ENCODE measurements at places on chromosomes 6 and 20. TPM values are rescaled to one million over a fixed set of nuclear protein-coding genes. Genes with fewer than 3 reads are reported as not detected.

Gene ANKRD66
- total RNA-seq, result not detected

Gene RHAG
- 0.26 TPM for total RNA-seq

- DNase-seq, result no peak
These were observed 636.0 kb downstream of the MMUT start for GRCh38 chr6:48826901-48827701.

Gene ZNF311
- 0.11 TPM for total RNA-seq

Gene SEMG1
- total RNA-seq, result not detected

DNA sequence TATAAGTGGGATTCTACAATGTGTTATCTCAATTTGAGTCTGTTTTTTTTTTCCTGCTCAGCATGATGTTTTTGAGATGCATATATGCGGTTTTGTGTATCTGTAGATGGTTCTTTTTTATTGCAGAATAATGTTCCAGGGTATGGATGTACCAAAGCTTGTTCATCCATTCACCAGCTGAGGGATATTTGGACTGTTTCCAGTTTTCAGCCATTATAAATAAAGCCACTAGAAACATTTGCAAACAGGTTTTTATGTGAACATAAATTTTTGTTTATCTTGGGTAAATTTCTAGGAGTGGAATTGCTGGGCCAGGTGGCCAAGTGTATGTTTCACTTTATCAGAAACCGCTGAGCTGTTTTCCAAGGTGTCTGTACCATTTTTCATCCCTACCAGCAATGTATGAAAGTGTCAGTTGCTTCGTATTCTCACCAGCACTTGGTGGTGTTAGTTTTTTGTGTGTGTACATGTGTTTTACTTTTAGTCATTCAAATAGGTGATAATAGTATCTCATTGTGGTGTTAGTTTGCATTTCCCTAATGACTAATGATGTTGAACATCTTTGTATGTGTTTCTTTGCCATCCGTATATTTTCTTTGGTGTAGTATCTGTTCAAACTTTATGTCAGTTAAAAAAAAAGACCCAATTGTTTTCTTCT is 124.2 kb downstream of the CEBPB start:
- no peak for DNase-seq

- DNase-seq, result peak; percentile 20
These were observed 82.2 kb downstream of the PRDM1 start for GRCh38 chr6:106168097-106168888.

- DNase-seq, result peak; percentile 33
These were observed 4.2 kb downstream of the RIMS4 start for GRCh38 chr20:44805979-44806620.

Gene RSPO3
- total RNA-seq, result 7.0 TPM

DNA sequence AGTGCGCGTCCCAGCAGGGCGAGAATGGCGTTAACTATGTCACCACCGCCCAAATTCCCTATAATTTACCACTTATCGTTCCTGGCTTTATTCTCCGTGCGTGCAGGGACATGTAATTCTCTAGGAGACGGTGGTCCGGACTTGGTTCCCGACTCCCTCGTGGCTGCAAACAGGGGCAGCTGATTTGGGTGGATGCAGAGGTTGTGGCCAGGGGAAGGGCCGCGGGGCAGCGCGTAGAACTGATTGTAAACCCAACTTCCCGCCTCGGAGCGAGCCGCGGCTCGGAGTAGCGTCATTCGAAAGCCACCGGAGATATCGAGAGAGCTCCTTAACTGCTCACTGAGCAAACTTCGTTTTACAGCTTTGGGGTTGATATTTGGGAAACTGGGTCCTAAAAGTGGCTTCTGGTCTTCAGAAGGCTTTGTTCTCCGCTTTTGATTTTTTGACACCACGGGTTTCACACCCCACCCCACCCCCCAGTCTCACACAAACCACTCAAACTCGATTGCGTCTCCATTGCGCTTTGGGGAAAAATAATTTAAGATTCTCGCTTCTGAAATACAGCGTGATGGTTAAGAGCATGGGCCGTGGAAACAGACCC is 17.5 kb upstream of the ZSCAN9 start:
- DNase-seq, result no peak

GRCh38 chr6:143544011-143544696 is 32.6 kb upstream of the FUCA2 start:
- DNase-seq, result no peak

GRCh38 chr6:80277501-80277900 is 171.0 kb downstream of the BCKDHB start:
- no peak for DNase-seq

- DNase-seq, result no peak
These were observed 10.9 kb upstream of the BNIP5 start for GRCh38 chr6:36347621-36348020.

Gene HDGFL1
- total RNA-seq, result not detected

Gene CNBD2
- 9.0 TPM for total RNA-seq

Gene TCP11
- not detected for total RNA-seq

DNA sequence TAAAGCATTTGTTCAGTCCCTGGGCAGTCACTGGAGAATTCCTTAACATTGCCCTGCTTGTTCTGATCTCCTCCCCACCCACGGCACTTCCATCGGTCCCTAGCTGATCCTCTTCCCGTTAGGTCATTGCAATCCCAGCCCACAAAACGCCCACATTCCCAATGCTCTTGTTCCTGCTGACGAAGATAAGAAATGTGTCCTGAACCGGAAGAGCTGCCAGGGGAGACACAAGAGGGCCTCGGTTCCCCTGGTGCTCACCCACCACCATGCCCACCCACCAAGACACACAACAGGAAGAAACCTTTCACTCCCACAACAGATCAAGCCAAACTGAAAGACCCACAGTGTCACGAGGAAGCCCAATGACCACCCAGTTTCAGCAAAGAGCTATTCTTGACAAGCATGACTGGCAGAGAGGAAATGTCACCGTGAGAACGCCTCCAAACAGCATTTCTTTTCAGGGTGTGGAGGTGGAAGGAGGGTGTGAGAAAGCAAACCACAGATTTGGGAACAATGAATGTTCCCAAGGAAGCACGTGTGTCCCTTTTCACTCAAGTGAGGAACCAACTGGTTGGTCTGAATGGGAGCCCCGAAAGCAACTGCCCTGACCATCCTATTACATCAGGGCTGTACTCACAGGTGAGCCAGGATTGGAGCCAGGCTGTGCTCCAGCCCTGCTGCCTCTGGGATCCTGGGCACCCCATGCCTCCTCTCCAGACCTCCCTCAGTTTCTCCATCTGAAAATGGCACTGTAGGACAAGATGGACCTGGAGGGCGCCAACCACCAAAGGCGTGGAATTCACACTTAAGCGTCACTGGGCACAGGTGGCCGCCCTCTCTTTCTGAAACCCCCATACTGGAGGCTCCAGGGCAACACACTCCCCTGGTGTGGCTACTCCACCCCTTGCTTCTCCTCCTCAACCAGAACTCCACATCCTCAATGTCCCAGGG is 97.5 kb downstream of the ZMYND8 start:
- no peak for DNase-seq

DNA sequence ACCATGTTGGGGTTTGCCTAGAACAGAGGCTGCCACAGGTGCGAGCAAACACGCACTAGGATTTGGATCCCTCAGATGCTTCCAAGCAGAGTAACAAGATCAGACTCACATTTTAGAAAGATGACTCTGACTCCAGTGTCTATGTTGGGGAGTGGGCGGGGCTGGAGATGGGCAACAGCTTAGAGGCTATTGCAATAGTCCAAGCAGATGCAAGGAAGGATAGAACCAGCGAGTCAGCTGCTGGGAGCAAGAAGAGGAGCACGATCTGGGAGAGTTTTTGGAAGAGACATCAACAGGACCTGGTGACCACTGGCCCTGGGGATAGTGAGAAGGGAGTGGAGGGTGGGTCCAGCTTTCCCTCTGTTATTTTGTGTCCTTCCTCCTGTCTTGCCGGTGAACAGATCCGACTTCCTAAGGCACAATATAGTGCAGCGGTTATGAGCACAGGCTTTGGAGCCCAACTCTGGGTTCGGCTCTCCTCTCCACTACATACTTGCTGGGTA is 52.7 kb downstream of the FGD2 start:
- DNase-seq, result peak; percentile 85

Gene UNC93A
- total RNA-seq, result not detected

Gene BTN1A1
- not detected for total RNA-seq

Gene LTA
- not detected for total RNA-seq
